ENCODE measurements at places on chromosomes 4 and X.
A peak's percentile ranks its signal among the peaks of the same experiment; 100 is the strongest.

- no peak for DNase-seq
These were observed 120.0 kb upstream of the SORBS2 start for GRCh38 chr4:185931986-185932385.

GRCh38 chr4:175791221-175791620, 20.8 kb downstream of the GPM6A start:
- DNase-seq, result no peak

DNA sequence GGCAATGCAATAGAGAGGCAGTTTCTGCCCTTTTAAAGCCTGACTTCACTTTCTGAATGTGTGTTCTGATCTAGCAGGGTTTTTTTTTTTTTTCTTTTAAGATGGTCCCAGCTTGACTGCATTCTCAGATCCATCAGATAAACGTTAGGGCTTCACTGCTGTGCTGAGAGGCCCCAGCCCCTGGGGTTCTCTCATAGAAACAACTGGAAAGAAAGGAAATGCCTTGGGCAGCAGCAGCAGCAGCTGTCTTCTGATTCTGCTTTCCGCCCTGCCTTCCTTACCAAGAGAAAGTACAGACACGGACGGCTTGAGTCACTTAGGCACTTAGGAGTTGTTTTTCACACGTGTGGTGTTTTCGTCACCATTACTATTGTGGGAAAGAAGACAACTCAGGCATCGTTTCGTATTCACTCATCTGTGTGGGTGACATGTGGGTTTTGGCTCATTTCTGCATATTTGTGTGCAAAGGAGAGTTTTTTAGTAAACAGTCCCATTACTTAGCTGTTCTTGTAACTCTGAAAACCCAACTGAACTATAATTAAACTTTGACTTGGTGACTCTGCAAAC, 172.0 kb downstream of the PTTG2 start:
- DNase-seq, result no peak

DNA sequence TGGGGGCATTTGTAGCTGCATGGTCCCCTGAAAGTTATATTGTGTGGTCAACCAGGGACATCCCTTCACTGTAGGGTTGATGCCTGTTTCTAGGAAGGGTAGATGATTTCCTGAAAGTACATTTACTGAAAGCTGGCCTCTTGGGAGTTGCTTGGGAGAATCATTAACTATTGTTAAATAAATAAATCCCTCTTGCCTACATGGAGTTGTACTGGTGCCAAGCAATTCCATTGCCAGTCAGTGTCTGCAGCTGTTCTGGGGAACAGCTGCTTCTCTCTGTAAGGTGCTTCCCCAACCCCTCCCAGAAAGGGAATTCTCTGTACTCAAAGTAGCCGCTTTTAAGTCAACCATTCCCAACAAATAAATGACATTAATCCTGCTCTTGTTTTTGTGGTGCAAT, 51.1 kb downstream of the C4orf51 start:
- DNase-seq, result peak; percentile 67

- no peak for DNase-seq
These were observed 168.7 kb upstream of the TBC1D9 start for GRCh38 chr4:140924761-140925392.

GRCh38 chr4:179625406-179625805, 2183.2 kb upstream of the AGA start:
- no peak for DNase-seq

Data from NCI-H2029 (cell line).